ENCODE measurements at places on chromosomes 5 and 9.

DNA sequence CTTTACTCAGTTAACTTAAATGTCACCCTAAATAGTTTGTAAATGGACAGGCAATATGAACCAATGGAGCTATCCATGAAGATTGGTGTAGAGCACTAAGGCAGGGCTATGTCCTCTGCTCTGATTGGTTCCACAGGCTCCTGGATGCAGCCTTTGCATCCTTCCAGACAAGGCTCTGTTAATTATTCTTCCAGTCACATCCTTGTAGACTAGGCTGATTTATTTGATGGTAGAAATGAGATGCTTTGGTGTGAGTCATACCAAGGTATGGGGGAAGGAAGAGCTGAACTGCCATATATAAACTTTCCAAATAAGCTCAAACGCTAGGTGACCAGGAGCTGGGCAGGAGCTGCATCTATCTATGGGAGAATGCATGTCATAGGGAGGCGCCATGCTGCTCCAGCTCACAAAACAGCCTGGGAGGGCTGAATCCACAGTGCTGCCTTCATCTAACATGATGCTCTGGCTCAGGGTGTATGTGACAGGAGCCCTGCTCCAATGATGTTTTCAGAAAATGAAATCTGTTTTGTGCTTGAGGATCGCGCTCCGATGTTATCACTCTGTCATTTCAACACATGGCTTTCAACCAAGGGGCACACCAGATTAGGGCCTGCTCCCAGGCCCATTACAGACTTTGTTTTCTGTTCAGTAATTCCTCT, 818.0 kb upstream of the ZNF608 start:
- no peak for DNase-seq

GRCh38 chr5:72418271-72418670, 88.9 kb downstream of the ZNF366 start:
- no peak for DNase-seq

GRCh38 chr5:160188141-160189015, 40.9 kb upstream of the FABP6 start:
- no peak for DNase-seq

DNA sequence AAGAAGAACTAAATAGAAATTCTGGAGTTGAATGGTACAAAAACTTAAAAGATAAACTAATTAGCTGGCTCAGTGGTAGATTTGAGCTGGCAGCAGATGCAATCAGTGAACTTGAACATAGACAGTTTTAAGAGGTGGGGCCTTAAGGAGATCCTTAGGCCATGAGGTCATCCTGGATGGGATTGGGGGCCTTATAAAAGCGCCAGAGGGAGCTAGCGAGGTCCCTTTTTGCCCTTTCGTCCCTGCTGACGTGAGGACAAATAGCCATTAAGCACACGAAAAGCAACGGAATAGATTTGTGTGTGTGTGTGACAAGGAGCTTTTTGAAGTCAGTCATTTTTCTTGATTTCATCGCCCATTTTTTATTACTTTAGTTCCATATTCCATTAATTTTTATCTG, 83.3 kb downstream of the ZNF354C start:
- peak; percentile 36 for DNase-seq

DNA sequence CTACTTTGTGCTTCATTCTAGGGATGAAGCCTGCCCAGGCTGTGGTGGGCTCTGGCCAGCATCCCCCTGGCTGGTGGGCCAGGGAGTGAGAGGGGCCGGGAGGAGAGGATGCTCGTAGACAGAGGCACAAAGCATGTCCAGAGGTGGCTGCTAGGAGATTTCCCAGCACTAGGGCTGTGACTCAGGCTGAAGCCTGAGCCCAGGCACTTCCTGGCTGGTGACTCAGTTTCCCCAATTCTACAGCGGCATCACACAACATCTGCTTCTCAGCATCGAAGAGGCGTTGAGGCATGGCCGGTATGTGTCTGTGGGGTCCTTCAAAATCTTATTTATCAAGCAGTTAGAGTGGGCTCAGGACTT, 55.6 kb downstream of the DUSP1 start:
- no peak for DNase-seq

DNA sequence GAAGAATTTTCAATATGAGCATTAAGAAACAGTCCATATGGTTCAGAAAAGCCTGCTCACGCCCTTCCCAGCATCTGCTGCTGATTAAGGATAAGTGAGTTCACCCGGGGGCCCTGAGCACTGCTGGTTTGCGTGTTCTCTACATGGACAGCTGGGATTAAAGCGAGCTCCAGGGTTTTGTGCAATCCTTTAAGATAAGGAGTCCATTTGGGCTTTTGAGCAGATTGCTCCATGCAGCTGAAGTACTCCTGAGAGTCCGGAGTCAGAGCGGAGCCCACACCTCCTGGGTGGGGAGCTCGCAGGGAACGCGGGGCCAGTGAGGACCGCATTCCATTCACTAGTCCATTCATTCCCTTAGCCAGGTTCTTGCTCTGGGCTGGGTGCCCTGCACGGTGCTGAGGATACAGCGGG, 149.3 kb upstream of the COL5A1 start:
- DNase-seq = no peak

GRCh38 chr9:8014997-8015682, 215.6 kb upstream of the DMAC1 start:
- no peak for DNase-seq

- no peak for DNase-seq
These were observed 192.2 kb downstream of the SPOCK1 start for GRCh38 chr5:137306903-137307302.

DNA sequence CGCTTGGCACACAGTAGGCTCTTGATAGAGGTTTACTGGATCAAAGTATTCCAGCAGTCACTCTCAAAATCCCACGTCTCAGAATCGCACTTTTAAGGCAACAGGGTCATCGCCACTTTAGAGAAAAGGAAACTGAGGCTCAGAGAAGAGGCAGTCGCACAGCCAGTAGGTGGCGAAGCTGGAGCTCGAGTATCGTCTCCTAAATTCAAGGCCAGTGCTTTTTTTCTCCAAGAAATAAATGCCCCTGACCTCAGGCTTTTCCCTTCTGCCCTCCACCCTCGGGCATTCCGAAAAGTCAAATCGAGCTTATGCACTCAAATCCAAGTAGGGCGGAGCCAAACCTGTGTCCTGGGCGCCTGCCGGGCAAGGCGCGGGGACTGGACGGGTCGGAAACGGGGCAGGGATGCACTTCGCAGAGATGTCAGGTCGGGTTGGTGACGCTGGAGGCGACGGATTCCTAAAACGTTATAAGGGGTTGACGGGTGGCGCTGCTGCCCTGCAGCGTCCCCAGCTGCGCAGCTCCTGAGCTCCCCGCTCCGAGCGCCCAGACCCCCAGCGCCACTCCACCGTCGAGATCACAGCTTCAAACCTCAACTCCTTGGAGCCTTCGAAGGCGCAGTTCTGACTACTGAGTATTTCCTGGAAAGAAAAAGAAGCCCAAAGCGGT, 4.7 kb upstream of the FOXB2 start:
- no peak for DNase-seq

GRCh38 chr9:93210324-93210973, 26.5 kb downstream of the WNK2 start:
- DNase-seq = no peak

DNA sequence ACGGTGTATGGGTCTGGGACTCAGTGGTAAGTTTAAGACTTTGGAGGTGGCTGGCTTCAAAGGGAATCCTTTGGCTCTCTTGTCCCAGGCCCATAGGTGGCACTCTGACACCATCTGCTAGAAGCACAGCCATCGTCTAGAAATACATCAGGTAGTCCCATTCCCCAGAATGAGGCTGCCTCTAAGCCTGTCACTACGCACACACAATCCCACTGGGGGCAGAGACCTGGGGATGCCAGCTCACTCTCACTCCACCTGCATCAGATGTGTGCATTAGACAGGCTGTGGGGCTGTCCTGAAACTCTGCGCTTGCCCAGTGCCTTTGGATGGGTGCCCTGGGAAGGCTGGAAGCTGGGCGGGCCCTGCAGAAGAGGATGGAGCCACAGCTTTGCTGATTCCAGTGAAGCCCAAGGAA, 127.5 kb upstream of the PANK3 start:
- peak; percentile 7 for DNase-seq

DNA sequence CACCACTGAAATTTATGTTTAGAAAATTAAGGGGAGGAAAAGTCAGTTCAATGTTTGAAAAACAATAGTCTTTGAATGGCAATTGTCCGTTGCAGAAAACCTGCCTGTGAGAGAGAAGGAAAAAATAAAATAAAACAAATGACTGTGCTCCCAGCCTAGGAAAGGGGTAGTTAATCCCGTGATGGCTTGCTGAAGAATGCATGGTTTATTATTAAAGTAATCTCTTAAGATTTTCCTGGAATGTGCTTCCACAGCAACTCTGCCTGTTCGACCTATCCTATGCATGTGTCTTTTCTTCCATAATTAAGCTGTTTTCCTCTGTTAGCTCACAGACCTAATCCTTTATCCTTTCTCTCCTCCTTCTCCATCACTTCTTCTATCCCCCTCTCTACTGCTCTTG, 2.4 kb upstream of the DAB2 start:
- DNase-seq = no peak

DNA sequence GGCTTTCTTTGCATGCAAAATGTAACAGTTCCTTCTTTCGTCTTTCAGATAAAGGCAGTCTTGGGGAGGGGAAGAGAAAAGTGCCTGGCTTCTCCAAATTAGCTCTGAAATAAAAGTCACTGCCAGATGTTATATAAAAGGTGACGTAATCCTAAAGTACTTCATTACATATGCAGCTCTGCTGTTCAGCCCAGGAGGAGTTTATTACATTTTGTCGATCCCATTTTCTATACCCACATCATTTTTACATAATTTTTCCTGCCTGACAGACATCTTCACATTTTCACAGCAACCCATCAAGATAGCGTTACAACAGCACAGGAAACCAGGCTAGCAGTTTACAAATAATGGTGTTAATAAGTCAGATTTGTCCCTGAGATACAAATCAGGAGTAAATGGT, 86.7 kb upstream of the SLC30A5 start:
- no peak for DNase-seq

DNA sequence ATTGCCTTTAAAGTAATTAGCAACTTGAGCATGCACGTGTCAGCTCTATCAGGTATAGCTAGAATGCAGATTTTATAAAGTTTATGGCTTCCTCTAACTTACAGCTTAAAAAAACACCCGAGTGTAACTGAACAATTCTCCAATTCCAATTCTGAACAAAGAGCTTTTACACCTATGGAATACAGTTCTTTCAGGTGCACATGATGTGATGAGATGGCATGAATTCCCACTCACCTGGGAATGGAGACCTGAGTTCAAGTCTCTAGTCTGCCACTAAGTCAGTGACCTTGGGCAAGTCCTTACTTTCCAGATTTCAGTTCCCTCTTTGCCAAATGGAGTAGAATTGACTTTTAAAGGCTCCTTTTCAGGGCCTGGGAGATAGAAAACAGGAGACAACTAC, 1.8 kb downstream of the ZFAND5 start:
- DNase-seq = no peak

GRCh38 chr5:175382171-175382570, 61.8 kb downstream of the DRD1 start:
- no peak for DNase-seq

DNA sequence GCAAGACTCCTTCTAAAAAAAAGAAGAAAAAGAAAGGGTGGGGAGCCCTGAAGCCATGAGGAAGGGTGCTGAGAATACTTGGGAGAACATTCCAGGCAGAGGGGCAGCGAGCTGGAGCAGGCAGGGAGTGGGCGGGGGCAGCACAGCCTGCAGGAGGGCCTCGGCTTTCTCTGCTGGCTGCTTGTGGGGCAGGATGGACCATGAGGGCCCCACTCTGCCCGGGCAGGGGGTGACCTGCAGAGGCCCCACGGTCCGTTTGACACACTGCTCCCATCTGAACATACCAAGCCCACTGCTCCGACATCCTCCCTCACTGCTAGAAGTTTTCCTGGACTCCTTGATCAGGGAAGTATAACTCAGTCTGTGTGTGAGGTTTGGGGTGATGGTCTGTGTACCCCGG, 11.7 kb upstream of the NUP214 start:
- no peak for DNase-seq

DNA sequence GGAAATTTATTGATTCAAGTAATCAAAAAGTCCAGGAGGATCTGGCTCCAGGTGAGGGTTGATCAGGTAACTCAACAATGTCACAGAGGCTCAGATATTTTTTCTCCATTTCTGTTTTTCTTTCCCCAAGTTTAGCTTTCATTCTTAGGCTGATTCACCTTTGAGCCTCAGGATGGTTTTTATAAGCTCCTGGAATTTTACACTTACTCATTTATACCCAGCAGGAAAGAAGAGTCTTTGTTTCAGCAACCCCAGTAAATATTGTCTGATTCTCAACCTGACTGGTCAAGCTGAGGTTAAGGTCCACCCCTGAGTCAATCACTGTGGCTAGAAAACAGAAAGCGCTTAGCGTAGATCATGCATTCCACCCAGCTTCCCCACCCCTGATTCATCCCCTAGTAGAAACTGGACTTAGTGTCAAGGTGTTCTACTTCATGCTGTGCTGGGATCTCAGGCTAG, 500.6 kb downstream of the KIF4B start:
- no peak for DNase-seq

DNA sequence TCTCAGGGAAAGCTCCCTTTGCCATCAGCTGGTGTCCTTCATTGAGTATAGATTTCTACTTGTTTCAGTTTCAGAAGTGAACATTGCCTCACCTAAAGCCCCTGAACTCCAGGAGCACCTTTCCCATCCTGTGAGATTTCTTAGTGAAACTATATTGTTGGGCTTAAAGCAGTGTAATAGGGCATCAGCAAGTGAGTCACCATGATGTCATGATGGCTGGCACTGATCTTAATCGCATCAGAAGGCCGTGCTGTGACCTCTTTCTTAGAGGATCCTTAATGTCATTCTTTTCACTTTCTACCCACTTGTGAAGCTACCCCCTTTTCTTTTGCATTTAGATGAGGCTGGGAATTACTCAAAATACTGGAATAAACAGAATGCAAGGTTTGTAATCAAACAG, 401.3 kb downstream of the MTRR start:
- DNase-seq = no peak

- no peak for DNase-seq
These were observed 75.0 kb downstream of the LIX1 start for GRCh38 chr5:97067296-97067850.

- no peak for DNase-seq
These were observed 1416.0 kb downstream of the EFNA5 start for GRCh38 chr5:106254784-106255183.

GRCh38 chr9:5801739-5802113, 31.2 kb downstream of the ERMP1 start:
- DNase-seq = no peak

DNA sequence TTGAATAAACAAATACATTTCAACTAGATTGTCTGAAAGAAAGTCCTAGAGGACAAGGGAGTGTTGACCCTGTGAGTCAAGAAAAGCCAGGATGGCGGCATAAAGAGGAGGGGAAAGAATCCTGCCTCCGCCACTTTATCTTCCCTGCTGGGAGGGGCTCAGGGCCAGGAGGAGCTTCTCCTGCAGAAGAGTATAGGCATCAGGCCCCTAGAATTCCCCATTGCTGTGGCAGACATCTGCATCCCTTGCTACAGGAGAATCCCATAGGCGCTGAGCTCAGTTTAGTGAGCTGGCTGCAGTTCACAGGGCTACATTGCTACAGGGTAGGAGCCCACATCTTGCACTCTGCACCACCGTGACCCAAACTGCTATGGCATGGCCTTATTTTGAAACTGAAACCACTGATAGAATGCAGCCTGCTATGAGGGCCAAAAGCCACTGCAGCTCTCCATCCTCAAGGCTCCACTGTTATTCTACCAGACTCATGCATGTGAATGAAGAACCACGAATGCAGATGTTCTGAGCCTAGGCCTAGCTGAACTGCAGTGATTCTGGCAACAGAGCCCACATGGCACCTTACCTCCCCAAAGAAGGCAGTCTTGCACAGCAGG, 941.4 kb upstream of the CTNND2 start:
- DNase-seq = no peak

Data from HCT116 (cell line).